MCF 10A (cell line): ENCODE measurements at places on chromosomes 5 and 9.

GRCh38 chr9:120710110-120710981 lies 3.9 kb downstream of the MEGF9 start:
- DNase-seq, result peak; percentile 79

DNA sequence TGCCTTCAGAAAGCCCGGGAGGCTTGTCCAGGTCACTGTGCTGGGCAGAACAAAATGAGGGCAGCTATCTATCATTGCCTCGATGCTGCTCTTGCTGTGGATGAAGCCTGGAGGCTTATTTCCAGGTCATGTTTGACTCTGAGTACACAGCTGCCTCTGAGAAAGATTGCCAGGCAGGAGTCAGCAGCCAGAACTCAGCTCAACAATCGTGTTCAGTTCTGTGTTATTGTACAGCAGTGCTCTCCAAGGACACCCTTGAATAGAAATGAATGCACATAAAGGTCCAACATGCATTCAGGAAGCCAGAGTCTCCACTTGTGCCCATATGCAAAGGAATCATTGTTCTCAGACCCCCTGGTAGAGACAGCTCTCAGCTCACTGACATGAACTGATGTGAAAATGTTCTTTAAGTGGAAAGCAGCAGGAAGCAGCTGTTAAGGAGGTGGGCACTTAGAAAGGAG lies 61.7 kb upstream of the ZFR start:
- no peak for DNase-seq

GRCh38 chr9:107308461-107308860 lies 25.4 kb downstream of the RAD23B start:
- no peak for DNase-seq

DNA sequence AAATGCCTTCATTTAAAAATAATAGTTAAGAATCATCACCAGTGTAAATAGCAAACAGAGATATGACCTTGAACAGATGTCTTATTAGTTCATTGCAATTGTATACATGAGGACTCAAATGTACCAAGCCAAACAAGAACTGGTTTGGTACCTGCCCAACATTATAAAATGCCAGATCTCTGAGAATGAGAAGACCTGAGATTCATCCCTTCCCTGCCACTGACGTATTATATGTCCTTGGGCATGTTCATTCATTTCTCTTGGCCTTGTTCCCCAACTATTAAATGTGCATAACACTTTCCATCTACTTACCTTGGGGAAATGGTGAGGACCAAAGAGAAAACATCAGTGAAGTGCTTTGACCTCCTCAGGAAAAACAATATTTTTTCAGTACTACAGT lies 33.6 kb upstream of the ERBIN start:
- no peak for DNase-seq

DNA sequence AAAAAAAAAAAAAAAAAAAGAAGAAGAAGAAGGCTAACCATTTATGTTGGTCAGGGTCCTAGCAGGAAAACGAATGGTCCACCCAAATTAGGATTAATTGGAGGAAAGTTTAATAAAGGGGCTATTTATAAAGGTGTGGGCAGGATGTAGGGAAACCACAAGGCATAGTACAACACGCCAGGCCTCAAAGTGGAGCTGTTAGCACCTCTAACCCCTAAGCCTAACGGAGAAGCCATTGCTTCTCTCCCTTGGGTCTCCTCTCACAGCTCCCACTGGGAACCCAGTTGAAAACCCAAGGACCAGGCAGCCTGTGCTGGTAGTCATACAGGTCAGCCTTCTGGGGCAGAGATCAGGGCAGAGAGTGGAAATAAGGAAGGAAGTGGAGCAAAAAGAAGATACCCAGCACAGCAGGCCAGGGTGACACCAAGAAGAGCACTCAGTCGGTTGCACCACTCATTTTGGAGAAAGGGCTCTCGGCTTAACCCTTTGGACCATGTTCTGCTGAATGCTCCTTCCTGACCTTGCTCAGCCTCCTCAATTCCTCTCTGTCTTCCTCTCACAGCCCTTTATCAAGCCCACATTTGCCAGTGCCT lies 8.8 kb upstream of the GLIPR2 start:
- no peak for DNase-seq

- no peak for DNase-seq
Observed at GRCh38 chr5:167813389-167813788, 478.1 kb upstream of the WWC1 start.

DNA sequence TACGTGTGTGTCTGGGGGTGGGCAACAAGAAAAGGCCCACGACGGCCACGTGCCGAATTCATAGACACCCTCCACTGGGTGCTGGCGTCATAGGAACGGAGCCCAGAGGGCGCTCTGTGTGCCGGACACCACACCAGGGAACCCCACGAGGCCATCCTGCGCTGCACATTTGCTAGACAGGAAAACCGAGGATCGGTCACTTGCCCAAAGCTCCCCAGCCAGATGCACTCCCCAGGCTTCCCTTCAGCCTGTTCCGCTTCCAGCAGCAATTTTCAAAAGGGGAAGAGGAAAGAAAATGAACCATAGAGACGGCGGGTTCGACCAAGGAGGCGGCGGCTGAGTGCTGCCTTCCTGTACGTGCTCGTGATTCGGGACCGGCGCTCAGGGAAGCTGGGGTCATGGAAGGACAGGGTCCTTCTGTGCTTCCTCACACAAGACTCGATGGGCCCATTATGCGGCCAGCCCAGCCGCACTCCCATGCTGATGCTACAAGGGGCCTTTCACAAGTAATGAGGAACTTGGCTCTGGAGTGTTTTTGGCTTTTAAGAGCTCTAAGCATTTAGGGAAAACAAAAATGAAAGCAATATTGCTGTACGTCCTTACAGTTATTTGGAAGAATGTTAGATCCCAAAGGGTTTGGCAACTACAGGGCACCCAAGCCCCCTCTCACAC lies 124.6 kb upstream of the SARDH start:
- DNase-seq, result no peak

- DNase-seq, result no peak
Observed at GRCh38 chr5:62680121-62680520, 101.5 kb downstream of the LRRC70 start.

DNA sequence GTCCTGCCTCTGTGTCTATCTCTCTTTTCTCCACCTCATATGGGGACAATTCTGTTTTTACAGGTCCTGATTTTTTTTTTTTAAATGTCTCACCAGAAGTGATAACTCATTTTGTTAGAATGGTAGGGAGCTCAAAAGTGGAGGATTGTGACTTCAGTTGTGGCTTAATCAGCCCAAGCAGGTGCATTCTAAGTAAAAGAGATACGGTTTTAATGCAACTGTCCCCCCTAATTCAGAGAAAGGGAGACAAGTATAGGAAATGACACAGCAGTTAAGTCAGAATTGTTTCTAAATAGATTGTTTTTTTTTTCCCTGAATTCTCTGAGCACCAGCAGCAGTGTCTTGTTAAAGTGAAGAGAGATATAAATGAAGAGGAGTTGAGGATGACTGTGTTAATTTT lies 24.5 kb downstream of the MAST4 start:
- no peak for DNase-seq

- peak; percentile 11 for DNase-seq
Observed at GRCh38 chr9:37511016-37512010, 25.6 kb downstream of the POLR1E start.

GRCh38 chr9:25453875-25454274 lies 224.4 kb downstream of the TUSC1 start:
- DNase-seq, result no peak

DNA sequence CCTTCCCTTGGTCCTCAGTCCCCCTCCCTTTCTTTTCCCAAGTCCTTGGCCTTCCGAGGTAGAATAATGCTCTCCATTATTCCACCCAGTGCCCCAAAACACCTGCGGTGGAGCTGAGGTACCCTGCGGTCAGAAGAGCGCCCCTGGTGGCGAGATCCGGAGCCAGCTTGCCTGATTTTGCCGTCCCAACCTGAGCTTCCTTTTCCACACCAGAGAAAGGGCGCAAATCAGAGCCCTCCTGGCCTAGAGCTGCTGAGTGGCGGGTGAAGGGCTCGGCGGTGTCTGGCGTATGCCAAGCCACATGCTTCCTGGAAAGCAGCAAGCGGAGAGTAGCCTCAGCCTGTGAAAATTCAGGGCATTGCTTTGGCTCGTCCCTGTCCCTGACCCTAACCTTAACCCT lies 21.1 kb upstream of the CARTPT start:
- no peak for DNase-seq

GRCh38 chr5:56814361-56814962 lies 887 bp upstream of the MAP3K1 start:
- no peak for DNase-seq

DNA sequence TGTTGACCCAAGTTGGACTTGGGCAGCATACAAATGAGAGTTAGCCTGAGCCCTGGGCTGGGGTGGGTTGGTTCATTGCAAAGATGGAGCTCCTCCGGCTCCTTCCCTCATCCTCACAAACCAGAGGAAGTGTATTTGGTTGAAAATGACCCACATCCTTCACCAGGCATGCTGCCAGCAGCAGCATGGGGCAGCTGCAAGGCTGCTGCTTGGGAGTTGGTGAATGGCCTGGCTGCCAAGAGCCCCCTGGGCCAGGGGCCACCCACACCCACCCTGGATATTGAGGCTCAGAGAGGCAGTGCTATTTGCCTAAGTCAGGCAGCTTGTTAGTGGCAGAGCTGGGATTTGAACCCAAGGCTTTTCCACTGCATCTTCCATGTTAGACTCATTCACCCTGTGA lies 29.5 kb downstream of the PPARGC1B start:
- no peak for DNase-seq

GRCh38 chr5:124370601-124371000 lies 375.8 kb downstream of the ZNF608 start:
- no peak for DNase-seq

DNA sequence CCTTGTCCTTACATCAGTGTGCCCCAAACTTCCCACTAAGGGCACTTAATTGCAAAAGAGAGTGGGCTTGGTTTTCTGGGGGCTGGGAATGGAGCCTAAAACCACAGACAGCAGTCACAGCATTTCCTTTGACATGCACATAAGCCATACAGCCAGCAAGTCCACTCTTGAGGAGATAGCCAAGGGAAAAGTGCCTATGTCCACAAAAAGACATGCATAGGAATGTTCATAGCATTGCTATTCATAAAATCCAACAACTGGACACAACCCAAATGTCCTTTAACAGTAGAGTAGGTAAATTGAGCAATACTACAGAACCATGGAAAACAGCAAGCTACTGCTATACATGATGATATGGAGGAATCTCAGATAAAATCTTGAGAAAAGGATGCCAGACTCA lies 11.7 kb upstream of the FAT2 start:
- no peak for DNase-seq

- peak; percentile 65 for DNase-seq
Observed at GRCh38 chr9:83062651-83063527, at the start of gene RASEF. Gene RASEF (minus strand): TSS chr9:83063142. CDS start chr9:83062867, 275 bp downstream.

GRCh38 chr5:60436518-60436917 lies 263.4 kb downstream of the DEPDC1B start:
- no peak for DNase-seq

GRCh38 chr5:142056816-142057696 lies 44.2 kb upstream of the GNPDA1 start:
- DNase-seq, result no peak
